ENCODE measurements at places on chromosomes 5 and 9.

GRCh38 chr9:124846969-124847368, 6.3 kb upstream of the WDR38 start:
- DNase-seq = no peak

GRCh38 chr9:129206401-129206800, 28.3 kb upstream of the IER5L start:
- peak; percentile 39 for DNase-seq

DNA sequence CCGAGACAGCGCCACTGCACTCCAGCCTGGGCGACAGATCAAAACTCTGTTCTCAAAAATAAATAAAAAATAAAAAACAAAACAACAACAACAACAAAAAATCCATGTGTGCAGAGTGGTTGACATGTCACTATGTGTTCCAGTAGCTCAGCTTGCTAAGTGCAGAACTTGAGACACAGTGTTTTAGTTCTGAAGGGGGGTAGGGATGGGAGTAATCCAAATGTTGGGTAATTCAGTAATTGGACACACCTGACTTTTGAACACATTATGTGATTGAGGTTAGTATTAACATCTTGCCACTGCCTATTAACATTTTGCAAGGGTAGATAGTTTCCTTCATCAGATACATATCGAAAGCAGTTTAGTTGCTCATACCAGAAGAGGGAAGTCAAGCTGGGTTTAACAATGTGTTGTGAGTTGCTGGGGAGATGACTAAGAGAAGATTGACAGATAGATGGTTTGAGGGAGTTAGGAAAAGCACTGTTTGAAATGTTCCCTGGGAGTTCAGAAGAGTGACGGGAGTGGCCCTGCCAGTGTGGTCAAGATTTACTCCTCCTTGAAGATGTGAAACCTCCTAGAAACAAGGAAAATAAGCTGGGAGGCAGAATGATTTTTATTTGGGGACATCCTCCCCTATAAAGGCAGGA, 928 bp downstream of the HACD4 start:
- DNase-seq = peak; percentile 23

DNA sequence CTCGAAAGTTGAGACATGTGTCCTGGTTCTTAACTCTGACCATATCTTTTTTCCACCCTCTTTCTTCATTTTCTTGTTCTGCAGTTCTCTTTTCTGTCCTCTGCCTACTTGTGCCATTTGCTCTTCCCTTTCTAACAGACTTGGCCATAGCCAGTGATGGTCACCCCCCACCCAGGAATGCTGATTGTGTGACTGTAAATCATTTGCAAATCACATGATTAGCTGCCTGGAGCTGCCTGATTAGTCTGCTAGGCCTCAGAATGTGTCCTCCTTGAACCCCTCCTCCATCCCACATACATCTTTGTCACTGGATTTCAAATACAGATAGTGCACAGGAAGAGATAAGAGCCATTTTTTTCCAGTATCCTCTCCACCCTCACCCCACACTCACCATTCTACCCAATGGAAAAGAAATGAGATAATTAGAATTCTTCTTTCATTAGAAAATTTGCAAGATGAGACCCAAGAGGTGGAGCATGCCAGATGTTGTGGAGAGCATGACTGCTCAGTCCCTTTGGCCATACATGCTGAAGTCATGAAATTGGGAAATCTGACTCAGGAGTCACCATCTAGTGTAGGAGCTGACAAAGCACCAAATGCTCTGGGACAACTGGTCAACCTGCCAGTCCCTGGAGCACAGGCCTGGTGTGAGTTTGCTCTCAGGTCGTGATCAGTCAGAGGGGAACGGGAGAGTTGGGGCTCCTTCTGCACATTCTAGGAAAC, 538.2 kb downstream of the CCDC171 start:
- DNase-seq = no peak

- no peak for DNase-seq
These were observed 1767.7 kb downstream of the EFNA5 start for GRCh38 chr5:105903069-105903468.

DNA sequence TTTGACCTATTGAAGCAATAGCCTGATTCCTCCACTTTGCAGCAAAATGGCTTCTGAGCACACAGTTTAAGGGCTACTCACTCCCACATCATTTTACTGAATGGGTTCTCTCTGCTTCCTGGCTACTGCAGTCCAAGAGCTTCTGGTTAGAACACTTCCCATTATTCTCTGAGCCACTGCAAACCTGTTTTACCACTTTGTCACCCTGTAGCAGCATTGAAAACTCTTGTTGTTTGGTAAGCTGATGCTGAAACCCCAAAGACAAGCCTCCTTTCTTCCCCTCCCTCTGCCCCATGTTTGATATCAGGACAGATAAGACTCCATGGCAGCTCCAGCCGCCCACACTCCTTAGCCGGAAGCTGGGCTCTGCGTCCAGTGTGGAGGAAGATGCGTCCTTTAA, 84.4 kb upstream of the RARS1 start:
- DNase-seq = peak; percentile 68

- no peak for DNase-seq
These were observed 219.6 kb upstream of the RORB start for GRCh38 chr9:74277532-74277931.

DNA sequence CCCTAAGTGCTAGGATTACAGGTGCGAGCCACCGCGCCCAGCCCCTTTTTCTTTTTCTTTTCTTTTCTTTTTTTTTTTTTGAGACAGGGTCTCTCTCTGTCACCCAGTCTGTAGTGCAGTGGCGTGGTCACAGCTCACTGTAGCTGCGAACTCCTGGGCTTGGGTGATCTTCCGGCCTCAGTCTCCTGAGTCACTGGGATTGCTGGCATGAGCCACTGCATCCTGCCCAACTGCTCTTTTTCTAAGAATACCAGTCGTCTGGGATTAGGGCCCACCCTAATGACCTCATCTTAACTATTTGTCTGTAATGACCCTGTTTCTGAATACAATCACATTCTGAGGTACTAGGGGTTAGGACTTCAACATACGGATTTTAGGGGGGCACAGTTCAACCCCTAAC, 34.1 kb upstream of the NANS start:
- DNase-seq = no peak

DNA sequence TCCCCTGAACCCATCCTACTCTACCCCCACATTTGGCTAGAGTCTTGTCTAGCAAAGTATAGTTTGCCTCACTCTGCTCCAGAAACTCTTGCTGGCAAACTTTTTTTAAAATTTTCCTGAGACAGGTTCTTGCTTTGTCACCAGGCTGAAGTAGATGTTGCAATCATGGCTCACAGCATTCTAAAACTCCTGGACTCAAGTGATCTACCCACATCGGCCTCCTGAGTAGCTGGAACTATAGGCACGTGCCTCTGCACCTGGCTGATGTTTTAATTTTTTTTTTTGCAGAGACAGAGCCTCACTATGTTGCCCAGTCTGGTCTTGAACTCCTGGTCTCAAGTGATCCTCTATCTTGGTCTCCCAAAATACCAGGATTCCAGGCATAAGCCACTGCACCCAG, 175.8 kb upstream of the FBXL17 start:
- no peak for DNase-seq

- peak; percentile 28 for DNase-seq
These were observed 273.5 kb downstream of the TMEM38B start for GRCh38 chr9:105967797-105968196.

GRCh38 chr5:64979531-64979930, 210.8 kb downstream of the CWC27 start:
- DNase-seq = no peak

GRCh38 chr9:112849363-112849922, 41.2 kb downstream of the SLC46A2 start:
- DNase-seq = no peak

DNA sequence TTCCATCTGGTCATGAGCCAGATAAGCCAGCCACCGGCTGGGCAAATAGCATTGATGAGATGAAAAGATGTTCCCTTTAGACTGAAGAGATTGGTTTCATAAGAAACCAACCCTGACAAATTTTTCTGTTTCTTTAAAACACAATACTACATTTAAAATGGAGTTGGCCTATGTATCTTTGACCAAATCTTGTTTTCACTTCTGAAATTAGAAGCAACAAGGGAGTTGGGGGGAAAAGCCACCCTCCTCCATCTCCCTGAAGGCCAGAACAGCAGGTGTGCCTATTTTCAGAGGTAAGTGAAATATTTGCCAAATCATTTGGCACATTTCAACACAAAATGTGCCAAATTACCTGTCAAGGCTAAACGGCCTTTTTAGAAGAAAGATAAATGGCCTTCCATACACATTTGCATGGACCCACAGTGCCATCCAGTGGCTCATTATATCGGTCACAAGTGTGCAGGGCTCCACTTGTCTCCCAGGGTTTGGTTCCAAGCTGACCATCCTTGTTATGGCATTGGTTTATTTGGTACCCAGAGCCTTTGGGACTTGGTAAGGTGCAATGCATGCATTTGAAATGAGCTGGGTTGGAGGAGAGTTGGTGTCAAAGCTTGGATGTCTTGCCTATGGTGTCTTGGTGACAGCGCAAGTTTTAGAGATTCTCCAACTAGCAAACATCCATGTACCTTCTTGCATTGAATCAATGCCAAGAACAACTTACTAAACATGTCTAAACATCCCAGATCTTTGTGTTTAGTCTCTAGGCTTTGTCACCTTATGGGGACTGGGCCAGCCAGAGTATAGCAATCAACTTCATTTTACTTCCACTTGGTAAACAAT, 372.0 kb upstream of the KIF2A start:
- peak; percentile 79 for DNase-seq

GRCh38 chr9:97315550-97315949, 8.1 kb downstream of the CCDC180 start:
- no peak for DNase-seq

DNA sequence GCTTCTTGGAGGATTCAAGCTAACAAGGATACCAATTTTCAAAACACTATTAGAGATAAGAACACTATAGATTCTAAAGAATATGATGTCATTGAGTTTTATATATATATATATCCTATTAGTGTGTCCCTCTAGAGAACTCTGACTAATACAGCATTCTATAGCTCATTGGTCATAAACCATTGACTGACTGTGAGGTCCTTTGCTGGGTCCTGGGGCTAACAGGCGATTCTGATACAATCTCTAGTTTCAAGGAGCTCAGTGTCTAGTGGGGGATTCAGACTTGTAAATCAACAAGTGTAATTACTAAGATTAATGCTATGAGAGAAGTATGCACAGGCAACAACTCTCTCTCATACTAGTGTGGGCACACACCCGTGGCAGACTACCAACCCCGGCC, 234.5 kb downstream of the DENND1A start:
- DNase-seq = no peak

DNA sequence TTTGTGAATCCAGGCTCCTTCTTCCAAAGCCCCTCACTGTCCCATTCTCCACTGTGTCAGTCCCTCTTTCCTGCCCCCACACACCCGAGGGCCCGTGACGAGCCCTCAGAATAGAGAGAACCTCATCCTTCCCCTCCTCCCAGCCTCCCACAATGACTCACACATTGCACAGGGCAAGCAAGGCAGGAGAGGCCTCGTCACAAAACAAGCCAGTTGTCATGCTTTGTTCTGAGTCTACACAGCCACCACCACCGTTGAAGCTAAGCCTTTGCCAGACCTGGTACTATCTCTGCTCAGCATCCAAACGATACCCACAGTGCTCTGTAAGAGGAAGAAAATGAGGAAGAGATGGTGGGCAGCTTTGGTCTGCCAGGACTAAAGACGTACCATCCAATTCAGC, 142.2 kb upstream of the ZNF366 start:
- no peak for DNase-seq

DNA sequence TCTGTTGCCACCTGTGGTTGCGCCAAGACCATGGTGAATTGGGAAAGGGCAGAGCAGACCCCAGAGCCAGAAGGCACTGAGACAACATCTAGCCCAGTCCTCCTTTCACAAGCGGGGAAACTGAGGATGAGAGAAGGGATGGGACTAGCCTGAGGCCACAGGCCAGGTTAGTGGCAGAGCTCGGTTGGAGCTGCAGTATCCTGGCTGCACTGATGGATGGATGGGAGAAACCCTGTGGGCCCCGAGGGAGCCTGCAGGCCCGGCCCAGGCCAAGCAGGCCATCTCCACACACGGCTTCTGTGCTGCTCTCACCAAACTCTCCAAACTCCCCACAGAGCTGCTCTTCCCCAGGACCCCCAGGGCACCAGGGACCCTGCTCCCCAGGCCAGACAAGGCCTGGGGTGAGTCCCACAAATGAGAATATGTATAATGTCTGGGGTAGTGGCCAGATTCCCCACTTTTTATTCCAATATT, 60.2 kb downstream of the TSTD2 start:
- no peak for DNase-seq

- DNase-seq = no peak
These were observed 25.2 kb downstream of the TDRD7 start for GRCh38 chr9:97437051-97437600.

DNA sequence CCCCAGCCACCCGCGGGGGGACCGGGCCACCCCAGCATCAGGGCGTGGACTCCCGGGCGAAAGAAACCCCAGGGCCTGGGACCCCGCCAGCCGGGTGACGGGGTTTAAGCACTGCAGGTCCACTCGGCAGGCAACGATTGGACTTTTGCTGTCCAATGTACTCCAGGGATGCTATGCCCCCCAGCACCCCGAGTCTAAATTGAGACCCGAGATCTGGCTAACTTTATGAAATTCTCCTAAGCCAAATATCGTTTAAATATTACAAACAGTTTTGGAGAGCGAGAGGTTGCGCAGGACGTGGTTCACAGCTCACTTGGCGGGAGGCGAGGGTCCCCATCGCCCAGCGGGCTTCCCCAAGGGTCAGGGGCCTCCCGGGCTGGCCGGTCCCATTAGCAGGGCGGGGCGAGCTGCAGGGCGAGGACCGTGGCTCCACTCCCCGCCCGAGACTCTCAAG, 384 bp upstream of the MRPS2 start:
- peak; percentile 71 for DNase-seq

- DNase-seq = no peak
These were observed 359.1 kb upstream of the DAB2 start for GRCh38 chr5:39783756-39784421.

GRCh38 chr9:126117631-126118030, 209.0 kb upstream of the MVB12B start:
- no peak for DNase-seq

DNA sequence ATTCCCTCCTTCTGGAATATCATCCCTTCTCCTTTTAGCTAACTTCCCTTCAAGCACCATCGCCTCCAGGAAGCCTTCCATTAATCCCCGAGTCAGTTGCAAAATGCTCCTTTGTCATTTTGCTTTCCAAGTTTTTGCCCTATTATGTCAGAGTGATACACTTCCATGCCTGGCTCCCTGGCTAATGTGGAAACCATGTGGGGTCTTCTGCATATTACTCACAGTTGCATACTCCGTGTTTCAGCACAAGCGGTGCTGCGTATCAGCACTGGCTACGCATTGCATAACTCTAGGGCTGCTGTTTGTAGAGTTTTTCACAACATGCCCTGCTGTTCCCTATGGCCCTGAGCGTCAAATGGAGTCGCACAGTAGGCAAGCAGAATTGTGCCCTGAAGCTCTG, 1.9 kb downstream of the TEX53 start:
- no peak for DNase-seq

DNA sequence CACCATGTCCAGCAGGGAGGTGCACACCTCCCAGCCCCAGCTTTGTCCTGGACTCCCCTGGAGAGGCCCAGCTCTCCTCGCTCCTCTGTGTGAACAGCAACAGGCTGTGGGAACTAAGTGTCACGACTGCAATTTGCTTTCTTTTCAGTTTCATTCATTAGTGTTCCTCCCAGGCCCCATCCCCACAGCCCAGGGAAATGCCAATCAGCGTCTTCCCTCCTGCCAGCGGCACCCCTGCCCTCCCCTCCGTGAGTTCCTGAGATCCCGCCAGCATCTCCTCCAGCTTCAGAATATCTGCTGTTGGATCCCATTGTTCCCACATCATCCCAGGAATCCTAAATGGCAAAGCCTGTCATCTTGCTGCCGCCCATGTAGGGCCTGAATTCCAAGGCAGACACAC, 13.1 kb upstream of the RPL26L1 start:
- no peak for DNase-seq

Data from DMS53 (cell line).